ENCODE measurements at places on chromosomes 4 and X.

DNA sequence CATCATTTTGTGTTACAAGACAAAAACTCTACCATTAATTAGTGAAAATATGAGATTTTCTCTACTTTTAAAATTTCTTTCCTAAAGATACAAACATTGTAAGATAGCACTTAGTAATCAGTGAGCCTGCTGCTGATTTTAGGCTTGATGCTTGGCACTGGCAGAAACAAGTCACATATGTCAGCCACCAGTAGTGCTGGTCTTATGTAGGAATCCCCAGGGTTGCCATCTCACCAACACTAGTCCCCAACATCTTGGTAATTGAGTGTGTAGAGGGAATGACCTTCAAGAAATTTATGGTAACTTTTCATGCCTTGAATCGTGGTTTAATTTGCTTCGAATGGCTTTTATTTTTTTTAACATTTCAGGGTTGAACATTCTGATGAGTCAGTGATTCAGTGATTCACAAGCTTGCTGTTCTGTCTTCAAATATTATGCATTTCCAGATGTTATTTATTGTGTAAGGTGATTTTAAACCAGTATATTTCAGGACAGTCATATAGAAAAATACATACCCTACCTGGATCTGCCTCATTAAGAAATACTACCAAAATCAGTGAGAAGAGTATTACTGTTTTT lies 11.9 kb downstream of the EXOC1 start:
- no peak for DNase-seq

DNA sequence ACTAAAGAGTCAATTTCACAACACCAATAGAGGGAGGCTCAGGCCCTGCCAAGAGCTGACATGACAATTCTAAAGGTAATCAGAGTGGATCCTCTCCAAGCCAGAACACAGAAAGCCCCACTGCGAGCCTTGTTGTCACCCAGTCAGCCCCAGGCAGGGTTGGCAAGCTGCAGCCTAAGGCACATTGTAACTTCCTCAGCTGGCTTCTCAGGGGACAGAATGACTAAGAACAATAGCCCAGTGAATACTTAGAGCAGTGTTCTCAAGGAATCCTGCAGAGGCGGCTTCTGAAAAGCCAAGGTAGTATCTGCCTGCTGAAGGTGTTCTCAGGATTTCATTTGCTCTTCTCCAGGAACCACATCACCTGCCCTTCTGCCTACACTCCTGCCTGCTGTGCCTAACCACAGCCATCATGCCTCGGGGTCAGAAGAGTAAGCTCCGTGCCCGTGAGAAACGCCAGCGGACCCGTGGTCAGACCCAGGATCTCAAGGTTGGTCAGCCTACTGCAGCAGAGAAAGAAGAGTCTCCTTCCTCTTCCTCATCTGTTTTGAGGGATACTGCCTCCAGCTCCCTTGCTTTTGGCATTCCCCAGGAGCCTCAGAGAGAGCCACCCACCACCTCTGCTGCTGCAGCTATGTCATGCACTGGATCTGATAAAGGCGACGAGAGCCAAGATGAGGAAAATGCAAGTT lies at the start of gene MAGEB4:
Gene MAGEB4 (plus strand): TSS at position 277 of the 692 bp plus-strand sequence. CDS start 136 bp downstream, at position 413.
- DNase-seq, result no peak

- DNase-seq, result no peak
These were observed 2268.1 kb downstream of the PCDH7 start for GRCh38 chr4:32988165-32988811.

- no peak for DNase-seq
These were observed 235.4 kb downstream of the RAB28 start for GRCh38 chr4:13248621-13249298.

DNA sequence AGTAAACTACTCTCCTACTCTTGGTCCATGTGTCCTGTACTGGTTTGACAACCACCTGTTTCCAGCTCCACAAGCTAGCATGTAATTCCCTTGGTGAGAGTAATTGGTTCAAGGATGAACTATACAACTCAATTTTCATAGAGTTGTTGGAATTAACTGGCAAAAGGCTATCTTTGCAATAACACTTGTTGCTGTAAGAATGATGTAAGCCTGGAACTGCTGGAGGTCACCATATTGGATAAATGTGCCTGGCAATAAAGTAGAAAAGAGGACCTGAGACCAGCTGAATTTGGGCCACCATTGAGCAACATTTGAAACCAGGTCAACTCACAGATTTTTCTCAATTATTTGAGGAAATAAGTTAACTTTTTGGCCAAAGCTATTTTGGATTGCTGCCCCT lies 175.5 kb downstream of the CAMK2D start:
- no peak for DNase-seq

- DNase-seq, result no peak
These were observed 69.5 kb upstream of the BRWD3 start for GRCh38 chrX:80879143-80879542.

DNA sequence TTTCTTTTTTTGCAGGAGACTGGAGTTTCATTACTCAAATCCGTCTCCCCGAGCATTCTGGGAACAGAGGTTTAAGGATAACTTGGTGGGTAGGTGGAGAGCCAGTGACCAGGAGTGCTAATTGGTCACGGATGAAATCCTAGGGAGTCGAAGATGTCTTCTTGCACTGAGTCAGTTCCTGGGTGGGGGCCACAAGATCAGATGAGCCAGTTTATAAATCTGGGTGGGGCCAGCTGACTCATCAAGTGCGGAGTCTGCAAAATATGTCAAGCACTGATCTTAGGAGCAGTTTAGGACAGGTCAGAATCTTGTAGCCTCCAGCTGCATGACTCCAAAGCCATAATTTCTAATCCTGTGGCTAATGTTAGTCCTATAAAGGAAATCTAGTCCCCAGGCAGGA lies 741.3 kb downstream of the PCDH7 start:
- DNase-seq, result no peak

DNA sequence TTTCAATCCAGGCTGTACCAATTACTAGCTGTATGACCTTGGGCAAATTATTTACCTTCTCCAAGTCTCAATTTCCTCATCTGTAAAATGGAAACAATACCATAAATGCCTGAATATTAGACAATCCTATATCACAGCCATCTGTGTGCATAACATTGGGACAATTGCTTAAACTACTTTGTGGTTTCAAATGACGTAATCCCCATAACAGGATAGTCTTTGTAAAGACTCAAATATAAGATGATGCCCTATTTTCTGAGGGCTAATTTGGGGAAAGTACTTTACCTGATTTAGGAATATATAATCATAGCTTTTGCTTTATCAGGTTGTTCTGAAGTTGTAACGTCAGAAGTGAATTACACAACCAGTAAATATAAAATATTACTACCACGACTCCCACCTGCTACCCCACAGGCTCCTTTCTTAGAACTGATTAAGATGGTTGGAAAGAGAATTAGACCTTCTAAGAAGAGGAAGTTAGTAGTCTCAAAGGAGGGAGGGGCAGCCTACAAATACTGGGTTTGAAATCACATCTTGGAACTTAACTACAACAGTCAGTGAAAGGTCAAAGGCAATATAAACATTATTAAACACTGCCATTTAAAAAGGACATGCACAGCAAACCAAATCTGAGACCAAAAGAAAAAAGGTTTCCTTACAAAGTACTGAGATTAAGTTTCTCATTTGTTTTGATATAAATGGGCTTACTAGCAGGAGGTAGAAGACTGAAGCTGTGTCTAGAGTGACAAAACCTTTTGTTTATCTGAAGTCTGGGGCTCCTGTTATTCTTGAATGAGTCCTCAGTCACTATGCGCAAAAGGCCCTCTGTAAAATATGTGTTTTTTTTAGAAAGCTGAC lies 215.0 kb downstream of the SCFD2 start:
- DNase-seq, result no peak

GRCh38 chr4:69832326-69833030 lies 27.5 kb downstream of the SULT1E1 start:
- DNase-seq, result no peak

DNA sequence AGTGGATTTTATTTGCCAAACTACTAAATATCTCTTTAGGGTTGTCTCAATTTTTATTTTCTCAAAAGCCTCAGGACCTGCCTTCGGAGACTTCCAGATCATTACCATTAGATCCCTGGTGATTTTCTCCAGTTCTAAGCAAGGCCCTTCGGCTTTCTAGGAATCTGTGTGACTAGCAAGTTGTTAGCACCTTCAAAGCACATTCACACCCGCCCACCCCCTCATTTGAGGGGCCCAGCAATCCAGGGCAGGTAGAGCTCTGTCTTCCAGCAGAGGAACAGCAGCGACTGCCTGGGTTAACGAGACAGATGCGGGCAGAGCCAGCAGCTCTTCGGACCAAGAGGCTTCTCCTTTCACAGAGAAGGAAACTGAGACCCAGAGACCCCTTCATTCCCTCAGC lies 2.0 kb downstream of the WDR1 start:
- no peak for DNase-seq

- DNase-seq, result no peak
These were observed 175.8 kb downstream of the COMMD8 start for GRCh38 chr4:47287735-47288134.
